ENCODE measurements at places on chromosomes 2 and 18.
A peak's percentile ranks its signal among the peaks of the same experiment; 100 is the strongest.

DNA sequence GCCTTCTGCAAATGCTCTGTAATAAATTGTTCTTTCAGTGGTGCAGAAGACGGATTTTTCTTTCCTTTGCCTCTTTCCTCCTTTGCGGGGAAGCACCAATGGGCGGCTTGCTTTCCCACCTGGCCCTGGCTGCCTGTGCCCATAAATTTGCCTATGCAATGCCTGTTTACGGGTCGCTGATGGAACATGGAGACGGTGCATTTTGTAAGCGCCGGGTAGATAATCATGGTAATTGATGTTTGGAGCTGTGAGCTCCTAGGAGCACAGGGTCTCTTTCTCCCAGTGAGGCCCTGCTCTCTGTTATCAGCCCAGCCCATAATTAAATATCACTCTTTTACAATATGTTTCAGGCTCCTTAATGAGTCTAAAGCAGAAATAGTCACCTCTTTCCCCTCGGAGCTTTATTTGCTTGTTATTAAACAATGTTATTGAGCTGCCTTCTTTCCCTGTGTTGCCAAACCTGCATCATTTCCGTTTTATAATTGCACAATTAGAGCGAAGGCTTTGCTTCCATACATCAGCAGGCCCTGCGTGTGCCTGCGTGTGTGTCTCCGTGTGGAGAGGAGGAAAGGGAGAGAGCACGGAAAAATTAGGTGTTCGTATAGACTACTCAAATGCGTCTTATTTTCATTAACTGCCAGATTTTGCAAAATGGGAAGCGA, 437.4 kb upstream of the POU3F3 start:
- no peak for DNase-seq

DNA sequence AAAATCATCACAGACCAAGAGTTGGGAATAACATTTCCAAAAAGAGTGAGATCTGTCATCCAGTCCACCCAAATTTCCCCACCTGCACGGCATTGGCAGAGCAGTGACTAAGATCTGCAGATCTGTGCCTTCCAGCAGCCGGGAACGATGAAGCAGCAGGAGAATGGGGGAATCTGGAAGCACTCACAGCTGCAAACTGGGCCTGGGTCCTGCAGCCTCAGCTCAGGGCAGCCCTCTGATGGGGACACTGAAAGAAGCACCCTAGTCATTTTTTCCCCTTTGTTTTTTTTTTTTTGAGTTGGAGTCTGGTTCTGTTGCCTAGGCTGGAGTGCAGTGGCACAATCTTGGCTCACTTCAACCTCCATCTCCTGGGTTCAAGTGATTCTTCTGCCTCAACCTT, 4.4 kb upstream of the SAG start:
- DNase-seq = no peak

- DNase-seq = no peak
These were observed 81.8 kb downstream of the EXOC6B start for GRCh38 chr2:72744049-72744448.

DNA sequence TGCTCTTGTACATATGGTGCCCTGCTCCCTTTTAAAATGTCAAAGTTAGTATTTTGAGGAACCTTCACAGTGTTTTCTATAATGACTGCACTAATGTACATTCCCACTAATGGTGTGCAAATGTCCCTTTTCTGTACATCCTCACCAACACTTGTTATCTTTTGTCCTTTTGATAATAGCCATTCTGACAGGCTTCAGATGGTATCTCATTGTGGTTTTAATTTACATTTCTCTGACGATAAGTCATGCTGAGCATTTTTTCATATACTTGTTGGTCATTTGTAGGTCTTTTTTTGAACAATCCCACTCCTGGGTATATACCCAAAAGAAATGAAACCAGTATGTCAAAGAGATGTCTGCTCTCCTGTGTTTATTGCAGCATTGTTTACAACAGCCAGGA, 268.3 kb downstream of the FBXO15 start:
- DNase-seq = no peak

- no peak for DNase-seq
These were observed 44.5 kb downstream of the KCNF1 start for GRCh38 chr2:10956006-10956790.

DNA sequence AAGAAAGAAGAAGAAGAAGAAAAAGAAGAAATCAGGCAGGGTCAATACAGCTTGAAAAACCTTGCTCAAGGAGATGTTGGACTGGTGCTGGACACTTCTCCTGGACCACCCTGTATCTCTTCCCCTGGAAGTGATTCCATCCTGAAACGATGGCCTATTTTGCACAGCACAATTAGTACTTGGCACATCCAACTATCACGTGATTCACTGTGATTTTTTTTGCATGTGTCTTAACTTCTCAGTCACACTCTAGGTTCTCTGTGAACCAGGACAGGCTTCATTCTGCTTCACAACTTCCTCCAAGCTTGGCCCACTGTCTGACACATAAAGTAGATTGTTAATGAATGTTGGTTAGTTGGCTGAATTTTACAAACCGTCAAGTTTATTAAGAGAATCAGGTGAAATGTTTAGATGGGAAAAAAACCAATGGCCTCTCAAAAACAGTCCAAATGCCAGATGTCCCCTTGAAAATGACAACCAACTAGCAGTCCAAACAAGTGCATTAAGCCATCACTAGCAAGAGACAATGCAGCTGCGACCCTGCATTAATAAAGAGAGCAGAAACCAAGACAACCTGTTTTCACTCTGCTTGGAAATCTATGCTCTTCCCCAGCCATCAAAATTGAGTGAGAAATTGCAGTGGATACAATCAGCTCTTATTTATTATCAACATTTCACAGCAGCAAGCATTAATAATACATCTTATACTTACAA, 300.0 kb upstream of the CHAC2 start:
- DNase-seq = no peak

GRCh38 chr18:55559739-55560138, 28.3 kb downstream of the TCF4 start:
- no peak for DNase-seq

- DNase-seq = no peak
These were observed 304.7 kb downstream of the TCF4 start for GRCh38 chr18:55283309-55283708.

- no peak for DNase-seq
These were observed 1315.9 kb downstream of the DSC3 start for GRCh38 chr18:29726646-29727045.

GRCh38 chr2:216497382-216498069, 1.1 kb upstream of the RPL37A start:
- no peak for DNase-seq

DNA sequence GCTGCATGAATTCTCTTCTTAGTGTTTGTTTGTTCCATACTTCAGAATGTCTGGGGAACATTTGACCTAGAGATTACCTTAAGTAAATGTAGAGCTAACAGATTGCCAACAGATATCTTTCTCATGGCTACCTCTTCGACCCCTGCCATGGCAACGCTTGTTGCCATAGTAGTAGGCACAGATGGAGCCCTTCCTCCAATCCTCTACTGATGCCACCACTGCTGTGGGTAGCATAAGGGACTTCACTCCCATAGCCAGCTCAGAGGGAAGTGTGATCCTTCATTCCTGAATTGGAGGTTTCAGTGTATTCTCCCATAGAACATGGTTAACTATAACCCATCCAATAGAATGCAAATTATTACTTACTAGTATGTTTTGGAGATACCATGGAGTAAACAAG, 543.6 kb upstream of the NRP2 start:
- no peak for DNase-seq

DNA sequence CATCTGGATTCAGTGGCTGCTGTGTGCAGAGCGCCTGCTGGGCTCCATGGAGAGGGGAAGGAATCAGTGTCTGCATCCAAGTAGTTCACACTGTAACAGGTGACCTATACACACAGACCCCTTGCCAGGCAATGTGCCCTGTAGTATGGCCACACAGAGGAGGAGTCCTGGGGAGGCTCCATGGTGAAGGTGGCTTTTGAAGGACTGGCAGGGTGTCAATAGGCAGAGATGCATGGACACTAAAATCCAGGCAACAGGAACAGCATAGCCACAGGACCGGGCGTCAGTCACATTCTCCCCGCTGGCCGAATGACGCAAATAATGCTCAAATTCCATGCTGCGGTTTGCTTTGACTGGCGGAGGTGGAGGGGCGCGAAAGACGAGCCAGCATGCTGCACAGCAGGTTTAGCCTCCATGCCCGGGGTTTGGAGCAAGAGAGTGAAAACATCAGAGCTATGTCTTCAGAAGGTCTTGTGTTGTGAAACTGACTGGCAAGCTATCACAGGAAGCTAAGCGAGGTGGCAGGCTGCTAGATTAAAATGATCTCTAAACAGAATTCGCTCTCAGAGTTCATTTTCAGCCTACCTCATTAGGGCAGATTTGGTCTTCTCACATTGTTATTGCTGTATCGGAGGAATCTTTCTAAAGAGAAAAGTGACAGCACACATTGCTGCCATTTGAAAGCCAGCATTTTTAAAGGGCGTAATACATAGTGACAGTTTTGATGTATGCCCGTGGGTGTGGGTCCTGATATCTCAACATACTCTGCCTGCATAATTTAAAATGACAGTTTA, 1.2 kb upstream of the CHMP1B start:
- DNase-seq = peak; percentile 29

GRCh38 chr2:15298770-15299169, 262.4 kb downstream of the NBAS start:
- DNase-seq = no peak

DNA sequence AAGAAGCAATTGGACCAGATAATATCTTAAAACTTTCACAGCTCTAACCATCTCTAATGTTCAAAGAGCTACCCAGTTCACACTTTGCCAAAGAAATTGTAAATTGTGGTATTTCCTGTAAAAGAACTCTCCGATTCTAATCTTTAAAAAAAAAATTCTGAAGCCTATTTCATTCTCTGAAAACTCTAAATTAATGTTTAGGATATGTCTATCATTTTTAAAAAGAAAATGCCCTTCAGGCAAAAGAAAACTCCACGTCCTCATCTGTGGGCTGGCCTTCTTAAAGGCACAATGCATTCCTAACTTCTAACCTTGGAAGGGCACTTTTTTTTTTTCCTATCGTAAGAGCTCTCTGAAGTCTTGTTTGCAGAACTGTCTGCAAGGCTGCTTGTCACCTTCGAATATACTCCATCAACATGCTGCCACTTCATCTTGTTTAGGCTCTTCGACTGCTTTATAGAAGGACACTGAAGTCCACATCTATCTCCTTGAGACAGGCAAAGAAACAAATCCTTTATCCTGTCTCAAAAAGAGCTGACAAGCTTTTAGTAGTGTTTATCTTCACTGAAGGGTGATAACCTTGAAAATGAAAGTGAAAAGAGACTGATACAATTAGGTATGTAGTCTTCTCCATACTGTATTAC, 124.3 kb upstream of the SLC39A10 start:
- no peak for DNase-seq

DNA sequence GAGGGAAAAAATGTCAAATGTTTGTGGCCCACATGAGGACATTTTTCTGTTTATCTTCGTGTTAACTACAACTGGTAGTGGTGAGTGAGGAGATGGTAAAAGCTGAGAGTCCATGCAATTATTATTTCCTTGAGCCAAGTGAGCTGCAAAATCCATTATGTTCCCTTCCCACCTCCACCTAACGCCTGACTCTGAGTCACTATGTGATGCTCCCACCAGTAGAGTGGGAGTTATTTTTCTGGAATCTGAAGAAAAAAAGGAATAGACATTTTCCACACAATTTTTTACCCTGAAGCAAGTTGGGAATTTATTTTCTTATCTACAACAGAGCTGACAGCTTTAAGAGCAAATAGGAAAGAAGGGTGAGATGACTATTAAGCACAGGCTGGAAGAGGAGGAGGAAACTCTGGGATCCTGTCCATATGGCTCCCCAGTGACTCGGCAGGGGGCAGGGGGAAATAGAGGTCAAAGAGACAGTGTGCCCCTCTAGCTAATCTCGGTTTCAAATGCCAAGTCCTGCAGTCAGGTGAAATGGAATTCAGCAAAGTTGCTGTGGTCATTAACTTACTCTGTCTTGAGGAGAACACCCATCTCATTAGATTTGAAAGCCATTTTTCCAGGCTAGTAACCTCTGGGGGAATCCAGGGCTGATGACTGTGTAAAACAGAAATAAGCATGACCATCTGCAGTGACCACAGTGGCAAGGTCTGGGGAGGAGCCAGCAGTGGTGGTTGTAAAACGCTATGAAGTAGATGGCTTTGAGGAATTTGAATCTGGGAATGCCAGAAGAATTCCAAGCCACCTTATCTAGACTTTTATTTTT, 463.9 kb downstream of the STK39 start:
- no peak for DNase-seq

GRCh38 chr2:98730707-98731040, 258 bp downstream of the MGAT4A start:
- peak; percentile 64 for DNase-seq

GRCh38 chr2:69817729-69818501, 11.5 kb upstream of the GMCL1 start:
- DNase-seq = no peak

GRCh38 chr2:12469141-12469561, 247.6 kb upstream of the TRIB2 start:
- DNase-seq = no peak

GRCh38 chr2:138066139-138066806, 102.0 kb downstream of the HNMT start:
- no peak for DNase-seq

- DNase-seq = no peak
These were observed 386.4 kb upstream of the SLC14A2 start for GRCh38 chr18:45228796-45229388.

GRCh38 chr2:43008388-43008787, 216.0 kb upstream of the HAAO start:
- DNase-seq = no peak

DNA sequence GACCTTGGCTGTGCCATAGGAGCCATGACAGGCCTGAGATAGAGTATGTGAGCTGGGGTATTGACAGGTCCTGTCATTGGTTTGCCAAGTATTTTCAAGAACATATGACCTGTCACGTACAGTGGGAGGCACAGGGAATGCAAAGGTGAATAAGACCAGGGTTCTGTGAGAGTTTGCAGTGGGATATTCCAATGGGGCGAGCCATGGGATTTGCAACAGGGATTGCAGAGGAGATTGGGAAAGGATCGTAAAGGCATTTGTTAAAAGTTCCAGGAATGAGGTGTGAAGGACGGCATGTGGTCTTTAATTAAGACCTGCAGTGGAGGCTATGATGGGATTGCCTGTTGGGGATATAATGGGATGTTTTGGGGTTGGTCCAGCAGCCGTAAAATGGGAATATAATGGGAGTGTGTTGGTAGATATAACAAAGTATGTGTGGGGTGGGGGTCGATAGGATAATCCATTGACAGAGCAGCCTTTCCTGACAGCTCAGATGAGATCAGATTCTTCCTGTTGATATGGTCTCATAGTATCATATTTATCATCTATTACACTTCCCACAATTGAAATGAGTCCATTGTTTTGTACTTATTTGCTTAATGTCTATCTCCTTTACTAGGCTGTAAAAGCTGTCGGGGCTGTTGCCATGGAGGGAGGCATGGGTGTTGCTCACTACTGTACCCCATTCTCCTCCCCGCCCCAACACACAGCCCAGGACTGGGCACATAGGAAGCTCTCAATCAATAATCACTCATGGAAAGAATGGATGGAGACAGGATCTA, 38.1 kb downstream of the PKDCC start:
- DNase-seq = no peak

GRCh38 chr18:75213611-75214331, 3.2 kb downstream of the TSHZ1 start:
- DNase-seq = no peak

Measured in activated T-helper 9 cell treated with anti-CD3 and anti-CD28 coated beads, Interleukin-2, amount 50 U/mL, for 16 hours (primary cell).